Epithelial cell of umbilical artery (primary cell): ENCODE measurements at places on chromosomes 7 and 10. TPM values are rescaled to one million over a fixed set of nuclear protein-coding genes. Genes with fewer than 3 reads are reported as not detected.

The SSC4D gene
- total RNA-seq = 0.65 and 0.76 TPM in 2 replicates

The RTKN2 gene
- total RNA-seq = 1.2 and 1.3 TPM in 2 replicates

The CDNF gene
- total RNA-seq = 0.32 and 0.61 TPM in 2 replicates

The HOXA6 gene
- 2.6 and 2.9 TPM in 2 replicates for total RNA-seq

The CTTNBP2 gene
- 0.32 and 0.61 TPM in 2 replicates for total RNA-seq
